ENCODE measurements at places on chromosomes 5 and 9.
A peak's percentile ranks its signal among the peaks of the same experiment; 100 is the strongest.

DNA sequence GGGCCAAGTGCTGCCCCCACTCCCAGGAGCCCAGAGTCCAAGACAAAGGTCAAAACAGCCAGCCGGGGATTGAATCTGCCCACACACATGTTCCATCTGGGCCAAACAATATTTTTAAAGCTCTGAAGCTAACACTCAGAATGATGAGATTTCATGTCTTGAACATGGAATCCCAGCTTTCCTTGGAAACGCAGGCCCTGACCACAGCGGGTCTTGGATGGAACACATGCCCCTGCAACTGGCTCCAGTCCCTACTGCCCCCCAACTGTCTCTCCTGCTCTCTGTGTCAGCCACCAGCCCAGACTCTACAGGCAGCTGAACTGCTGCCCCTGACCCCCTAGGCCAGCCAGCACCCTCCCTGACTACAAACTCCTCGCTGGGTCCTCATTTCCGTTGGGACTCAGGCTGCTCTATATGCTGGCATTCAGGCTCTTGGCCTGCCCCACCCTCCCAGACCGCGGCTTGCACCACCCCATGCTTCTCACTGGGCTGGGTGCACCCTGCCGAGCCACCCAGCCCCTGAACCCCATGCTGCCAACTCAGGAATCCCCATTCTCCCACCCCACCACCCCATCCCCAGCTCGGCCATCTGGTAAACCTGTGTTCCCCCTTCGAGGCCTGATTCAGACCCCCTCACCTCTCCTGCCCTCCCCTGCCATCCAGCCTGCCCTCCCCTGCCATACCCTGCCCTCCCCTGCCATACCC, 71.7 kb downstream of the ADAMTS2 start:
- no peak for DNase-seq

- DNase-seq, result no peak
These were observed 70.3 kb downstream of the CDH18 start for GRCh38 chr5:19917588-19918122.

DNA sequence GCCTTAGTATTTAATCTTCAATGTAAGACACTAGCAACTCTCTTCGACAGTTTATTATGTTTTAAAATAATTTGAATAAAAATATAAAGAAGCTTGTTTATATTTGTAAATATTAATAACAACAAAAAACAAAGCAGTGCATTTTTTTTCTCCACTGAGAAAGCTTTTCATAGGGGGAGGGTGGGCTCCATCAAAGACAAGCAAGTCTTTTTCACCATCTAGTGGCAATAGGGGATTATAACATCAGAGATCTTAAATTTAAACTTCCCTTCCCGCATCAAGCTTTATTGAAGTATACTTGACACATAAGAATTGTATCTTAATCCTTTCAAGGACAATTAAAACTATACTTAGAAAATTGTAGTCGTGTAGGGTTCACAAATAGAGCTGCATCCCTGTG, 9.3 kb upstream of the OR13F1 start:
- DNase-seq, result peak; percentile 36

DNA sequence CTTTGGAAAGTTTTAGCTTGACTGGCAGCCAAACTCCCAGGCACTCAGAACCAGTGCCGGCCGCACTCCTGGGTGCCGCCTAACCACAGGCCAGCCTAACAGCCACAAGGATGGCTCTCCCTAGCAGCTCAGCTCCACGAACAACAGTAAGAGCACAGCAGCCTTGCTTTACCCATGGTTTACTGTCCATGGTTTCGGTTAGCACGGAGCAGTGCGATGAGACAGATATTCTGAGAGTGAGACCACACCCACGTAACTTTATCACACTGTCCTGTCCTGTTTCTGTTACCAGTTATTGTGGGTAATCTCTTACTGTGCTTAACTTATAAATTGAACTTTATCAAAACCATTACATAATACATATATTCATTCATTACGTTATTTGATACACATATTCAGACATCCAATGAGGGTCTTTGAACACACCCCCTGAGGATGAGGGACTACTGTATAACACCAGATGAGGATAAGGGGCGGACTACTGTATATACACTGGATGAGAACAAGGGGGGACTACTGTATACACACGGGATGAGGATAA, 12.4 kb downstream of the CLPTM1L start:
- DNase-seq, result no peak

DNA sequence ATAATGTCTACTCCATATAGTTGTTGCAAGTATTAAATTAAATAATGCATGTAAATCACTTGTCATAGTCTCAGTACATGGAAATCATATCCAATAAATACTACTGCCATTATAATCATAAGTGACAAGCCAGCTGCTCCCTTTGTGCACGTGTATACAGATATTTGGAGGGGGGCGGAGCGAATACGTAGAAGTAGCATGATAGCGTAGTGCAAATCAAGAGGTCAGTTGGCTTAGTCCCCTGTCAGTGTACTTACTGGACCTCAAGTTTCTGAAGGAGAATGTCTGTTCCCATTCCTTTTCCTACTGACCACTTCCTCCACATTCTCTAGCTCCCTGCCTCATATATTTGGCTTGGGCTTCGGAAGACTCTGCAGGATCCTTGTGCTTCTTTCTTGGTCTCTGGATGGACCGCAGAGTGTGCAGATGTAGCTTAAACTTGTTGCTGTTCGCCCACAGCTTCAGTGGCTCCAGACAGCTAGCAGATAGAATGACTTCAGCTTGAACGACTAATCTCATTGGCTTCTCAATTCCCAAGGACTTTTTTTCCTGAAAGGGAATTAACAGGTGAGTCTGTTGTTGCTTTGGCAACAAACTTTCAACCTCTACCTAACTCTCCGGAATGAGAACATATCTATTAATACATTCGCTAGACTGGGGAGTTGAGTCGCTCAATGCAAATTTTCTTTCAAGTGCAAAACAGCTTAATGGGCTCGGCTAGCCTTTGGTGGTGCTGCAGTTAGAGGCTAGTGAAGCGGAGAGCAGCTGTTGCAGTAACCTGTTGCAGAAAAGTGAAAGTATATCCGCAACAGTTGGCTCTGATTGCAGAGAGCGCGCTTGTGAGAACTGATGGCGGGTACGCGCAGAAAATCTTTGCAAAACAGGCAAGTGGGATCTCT, at the start of gene PCDHB1:
Gene PCDHB1 (plus strand): TSS at position 753 of the 899 bp plus-strand sequence. CDS start 97 bp downstream, at position 850.
- no peak for DNase-seq

DNA sequence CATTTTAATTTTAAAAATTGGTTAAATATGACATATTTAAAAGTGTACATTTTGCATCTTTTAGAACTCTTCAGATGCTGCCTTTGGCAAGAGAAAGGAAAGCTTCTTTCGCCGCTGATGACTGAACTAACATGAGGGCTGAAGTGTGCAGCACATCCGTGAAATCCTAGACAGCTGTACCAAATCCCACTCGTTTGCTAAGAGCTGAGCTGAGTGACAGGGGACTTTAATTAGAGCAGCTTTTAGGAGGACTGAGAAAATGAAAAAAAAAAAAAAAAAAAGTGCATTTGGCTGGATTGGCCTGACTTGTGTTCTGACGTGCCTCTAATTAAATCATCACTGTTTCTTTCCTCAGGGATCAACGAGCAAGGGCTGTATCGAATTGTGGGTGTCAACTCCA, 271.3 kb downstream of the ARHGAP26 start:
- peak; percentile 38 for DNase-seq
